ENCODE measurements at places on chromosomes 5 and 9. TPM values are rescaled to one million over a fixed set of nuclear protein-coding genes. Genes with fewer than 3 reads are reported as not detected.

ADAMTS2 gene
- 53.1 TPM for total RNA-seq

GRXCR2 gene
- not detected for total RNA-seq

GLIPR2 gene
- total RNA-seq, result 26.4 TPM

SERF1A gene
- total RNA-seq, result 13.6 TPM

PCDHB11 gene
- total RNA-seq, result 3.5 TPM

ARL14EPL gene
- total RNA-seq, result not detected

SLC34A1 gene
- not detected for total RNA-seq

TAF11L5 gene
- not detected for total RNA-seq

GPR150 gene
- total RNA-seq, result 0.88 TPM

TMEFF1 gene
- total RNA-seq, result 2.9 TPM

IFNA5 gene
- total RNA-seq, result 0.51 TPM

HTR4 gene
- not detected for total RNA-seq

NAIP gene
- 41.6 TPM for total RNA-seq

CARD9 gene
- total RNA-seq, result 0.75 TPM

CCL21 gene
- total RNA-seq, result 1.4 TPM

TRPM3 gene
- 1.4 TPM for total RNA-seq

CD72 gene
- 3.3 TPM for total RNA-seq

PHYKPL gene
- 52.8 TPM for total RNA-seq

BARHL1 gene
- total RNA-seq, result not detected

VAV2 gene
- 3.6 TPM for total RNA-seq

GPR151 gene
- total RNA-seq, result not detected

ABL1 gene
- total RNA-seq, result 60.8 TPM

NME5 gene
- total RNA-seq, result 2.0 TPM

LOX gene
- total RNA-seq, result 161 TPM

CCNO gene
- total RNA-seq, result not detected

Measured in subcutaneous adipose tissue (tissue), 4 donors.